Heart left ventricle (tissue), 16 donors: ENCODE measurements at places on chromosomes 3 and 15. TPM values are rescaled to one million over a fixed set of nuclear protein-coding genes. Genes with fewer than 3 reads are reported as not detected.

ACTRT3 gene
- 0.54 TPM for total RNA-seq

SKOR1 gene
- 0.15 TPM for total RNA-seq

VILL gene
- total RNA-seq: 5.5 TPM

GUCA1C gene
- total RNA-seq: 1.5 TPM

HMCES gene
- 30.0 TPM for total RNA-seq

GOLGA8Q gene
- total RNA-seq: 0.37 TPM

IQGAP1 gene
- total RNA-seq: 28.6 TPM

SNX4 gene
- total RNA-seq: 19.1 TPM

NEK10 gene
- 9.0 TPM for total RNA-seq

CELSR3 gene
- total RNA-seq: 0.19 TPM

CHRM5 gene
- not detected for total RNA-seq

NR2E3 gene
- total RNA-seq: not detected

TGM4 gene
- total RNA-seq: not detected

LRCH3 gene
- 23.2 TPM for total RNA-seq

IDH3A gene
- total RNA-seq: 270 TPM

ZBBX gene
- not detected for total RNA-seq

GATA2 gene
- total RNA-seq: 20.8 TPM

EHHADH gene
- total RNA-seq: 20.4 TPM

SEMA7A gene
- 7.5 TPM for total RNA-seq

C3orf85 gene
- not detected for total RNA-seq

ARHGAP31 gene
- 79.1 TPM for total RNA-seq

GABRR3 gene
- not detected for total RNA-seq
